Left lung (tissue), 14 donors: ENCODE measurements at places on chromosomes 7 and 10. TPM values are rescaled to one million over a fixed set of nuclear protein-coding genes. Genes with fewer than 3 reads are reported as not detected.

SVOPL gene
- 2.0 TPM for polyA plus RNA-seq

ACTL6B gene
- not detected for polyA plus RNA-seq

TPST1 gene
- 58.7 TPM for polyA plus RNA-seq

GBF1 gene
- 46.6 TPM for polyA plus RNA-seq

PODXL gene
- polyA plus RNA-seq: 55.3 TPM

MUC12 gene
- polyA plus RNA-seq: 1.7 TPM

SLC26A5 gene
- polyA plus RNA-seq: 1.4 TPM

CRYGN gene
- 0.60 TPM for polyA plus RNA-seq

BLOC1S2 gene
- polyA plus RNA-seq: 29.0 TPM

DNA sequence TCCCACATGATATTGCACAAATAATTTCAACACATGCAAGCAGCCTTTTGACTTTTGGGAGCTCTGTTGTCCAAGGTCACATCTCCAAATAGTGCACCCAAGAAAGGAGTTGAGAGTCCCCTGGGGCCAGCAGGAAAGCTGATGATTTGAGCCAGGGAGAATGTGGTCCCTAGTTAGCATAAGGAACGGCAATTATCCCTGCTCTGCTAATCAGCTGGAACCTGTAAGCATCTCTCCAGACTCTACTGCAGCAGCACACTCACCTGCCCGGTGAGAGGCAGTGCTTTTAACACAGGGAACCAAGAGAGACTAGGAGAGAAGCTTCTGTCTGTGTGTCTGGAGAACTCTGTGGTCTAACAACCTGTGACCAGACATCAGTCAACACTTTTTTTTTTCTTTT, 17.0 kb downstream of the TRPV5 start:
- no peak for DNase-seq

DNA sequence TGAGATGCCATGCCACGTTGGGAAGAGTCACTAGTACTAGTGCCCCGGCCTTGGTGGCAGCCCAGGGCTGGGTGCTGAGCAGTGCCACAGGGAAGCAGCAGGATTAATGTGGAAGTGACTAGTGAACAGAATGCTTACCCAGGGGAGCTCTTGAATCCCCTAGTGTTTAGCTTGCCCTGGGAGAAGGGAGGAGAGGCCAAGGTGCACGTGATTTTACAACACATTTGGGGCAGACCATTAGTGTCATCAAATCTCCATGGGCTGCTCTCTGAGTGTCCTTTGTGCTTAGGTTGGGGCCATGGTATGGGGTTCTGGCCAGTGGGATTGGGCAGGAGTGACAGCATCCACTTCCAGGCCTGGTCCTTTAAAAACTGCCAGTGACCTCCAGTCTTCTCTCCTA, 37.5 kb downstream of the ARHGAP22 start:
- no peak for DNase-seq

- no peak for DNase-seq
Observed at GRCh38 chr10:101655570-101655969, 39.4 kb downstream of the FBXW4 start.

DNA sequence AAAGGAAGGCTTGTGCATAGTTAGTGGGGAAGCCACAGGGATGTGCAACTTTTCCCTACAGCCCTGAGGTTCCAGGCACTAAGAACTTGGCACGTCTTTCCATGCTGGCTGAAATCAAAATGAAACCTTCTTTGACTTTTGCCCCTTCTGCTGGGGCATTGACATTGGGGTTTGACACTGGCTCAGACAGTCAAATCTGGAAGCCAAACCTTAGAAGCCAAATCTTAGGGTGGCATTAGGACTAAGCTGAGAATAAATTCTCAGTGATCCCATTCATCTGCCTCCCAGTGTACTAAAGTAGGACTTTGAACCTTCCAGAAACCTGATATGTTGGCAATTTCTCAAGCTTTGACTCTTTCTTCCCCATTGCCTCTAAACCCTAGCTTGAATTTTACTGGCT, 31.3 kb upstream of the INSYN2A start:
- DNase-seq: no peak

DNA sequence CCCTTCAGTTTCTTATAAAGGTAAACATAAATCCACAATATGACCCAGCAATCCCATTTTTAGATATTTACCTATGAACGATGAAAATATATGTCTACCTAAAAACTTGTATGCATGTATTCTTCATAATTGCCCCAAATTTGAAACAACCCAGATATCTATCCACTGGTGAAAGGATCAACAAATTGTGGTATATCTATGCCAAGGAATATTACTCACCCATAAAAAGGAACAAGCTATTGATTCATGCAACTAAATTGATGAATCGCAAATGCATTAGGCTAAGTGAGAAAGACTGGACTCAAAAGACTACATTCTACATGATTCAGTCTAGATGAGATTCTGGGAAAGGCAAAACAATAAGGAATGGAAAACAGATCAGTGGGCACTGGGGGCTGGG, 126.0 kb upstream of the BTBD16 start:
- no peak for DNase-seq

DNA sequence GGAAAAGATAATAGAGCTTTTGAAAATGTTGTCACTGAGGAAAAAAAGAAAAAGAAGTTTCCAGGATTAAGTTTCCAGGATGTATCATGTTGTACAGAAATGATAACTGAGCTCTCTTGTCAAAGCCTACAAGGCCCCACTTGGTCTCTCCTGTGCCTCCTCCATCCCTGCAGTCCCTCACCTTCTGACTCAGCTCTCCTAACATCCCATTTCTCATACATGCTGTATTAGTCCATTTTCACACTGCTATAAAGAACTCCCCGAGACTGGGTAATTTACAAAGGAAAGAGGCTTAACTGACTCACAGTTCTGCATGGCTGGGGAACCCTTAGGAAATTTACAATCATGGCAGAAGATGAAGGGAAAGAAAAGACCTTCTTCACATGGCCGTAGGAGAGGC, 3.8 kb upstream of the DGKI start:
- no peak for DNase-seq

DNA sequence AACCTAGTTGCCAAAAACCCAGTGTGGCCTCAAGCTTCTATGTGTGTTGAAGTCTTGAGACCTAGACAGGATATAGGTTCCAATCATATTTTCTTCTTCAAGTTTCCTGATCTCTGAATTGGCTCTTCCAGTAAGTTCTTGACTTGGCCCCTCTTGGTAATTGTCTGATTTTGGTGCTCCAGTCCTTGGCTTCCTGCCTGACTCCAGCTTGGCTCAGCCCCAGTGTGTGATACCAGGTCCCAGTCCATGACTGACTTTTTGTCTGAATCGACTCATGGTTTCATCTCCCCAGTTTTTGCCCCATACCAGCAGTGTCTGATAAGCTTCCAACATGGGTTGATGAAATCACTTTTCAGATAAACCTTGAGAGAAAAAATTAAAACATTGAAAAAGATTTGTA, 72.3 kb downstream of the FAS start:
- DNase-seq: no peak

GRCh38 chr10:50992972-50993766, 81.1 kb upstream of the PRKG1 start:
- DNase-seq: peak; percentile 86

- DNase-seq: no peak
Observed at GRCh38 chr10:90856964-90857634, 740 bp downstream of the HTR7 start.

DNA sequence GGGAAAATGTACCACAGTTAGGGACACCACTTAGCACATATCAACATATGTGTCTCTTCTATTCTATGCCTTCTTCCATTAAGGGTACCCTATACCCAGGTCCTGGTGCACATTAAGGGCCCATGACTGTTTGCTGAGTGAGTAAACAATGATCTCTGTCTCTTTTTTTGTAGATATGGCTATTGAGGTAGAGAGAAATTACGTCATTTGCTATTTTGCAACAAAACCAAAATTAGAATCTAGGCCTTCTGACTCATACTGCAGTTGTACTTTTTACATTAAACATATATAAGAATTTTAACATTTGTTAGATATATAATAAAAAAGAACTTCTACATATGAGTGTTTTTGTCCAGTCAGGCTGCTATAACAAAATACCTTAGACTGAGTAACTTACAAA, 683.2 kb upstream of the LRRN3 start:
- DNase-seq: no peak

GRCh38 chr7:138125598-138126111, 49.4 kb downstream of the AKR1D1 start:
- no peak for DNase-seq

GRCh38 chr7:42082144-42082543, 154.9 kb downstream of the GLI3 start:
- no peak for DNase-seq

DNA sequence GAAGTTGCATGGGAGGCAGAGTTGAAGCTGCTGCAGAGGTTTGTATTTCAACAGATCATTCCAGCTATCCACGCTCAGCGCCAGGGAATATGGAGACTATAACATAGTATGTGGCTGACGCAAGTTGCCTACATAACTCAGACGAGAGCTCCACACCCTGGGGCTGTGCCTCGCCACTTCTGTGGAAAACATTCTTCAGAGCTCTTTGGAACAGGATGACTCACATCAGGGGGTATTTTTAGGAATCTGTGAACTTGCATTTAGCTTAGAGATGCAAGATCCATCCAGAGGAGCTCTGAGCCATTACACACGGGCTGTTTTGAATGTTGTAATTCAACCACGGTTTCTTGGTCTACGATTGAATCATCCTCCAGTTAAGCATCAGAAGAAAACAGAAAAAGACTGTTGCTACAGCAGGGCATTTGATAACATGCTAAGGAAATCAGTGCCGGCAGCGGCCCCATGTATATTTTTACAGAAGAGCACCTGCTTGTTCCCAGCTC, 481.5 kb upstream of the AKR1E2 start:
- DNase-seq: peak; percentile 78

GRCh38 chr7:6117533-6117932, 86.4 kb downstream of the ANKRD61 start:
- no peak for DNase-seq

DNA sequence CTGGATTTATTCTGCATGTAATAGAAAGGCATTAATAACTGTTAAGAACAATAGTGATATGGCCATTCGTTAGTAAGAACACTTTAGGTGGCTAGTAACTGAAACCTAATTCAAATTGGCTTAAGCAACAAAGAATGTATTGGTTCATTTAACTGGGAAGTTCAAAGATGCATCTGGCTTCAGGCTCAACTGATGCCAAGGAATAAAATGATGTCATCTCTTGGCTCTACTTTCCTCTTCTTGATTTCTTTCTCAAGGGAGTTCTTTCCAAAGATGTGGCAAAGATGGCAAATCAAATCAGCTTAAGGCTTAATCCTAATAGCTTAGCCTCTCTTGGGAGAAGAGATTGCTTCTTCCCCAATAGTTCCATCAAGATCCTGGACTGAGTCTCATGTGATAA, 51.6 kb downstream of the PIK3CG start:
- DNase-seq: no peak

DNA sequence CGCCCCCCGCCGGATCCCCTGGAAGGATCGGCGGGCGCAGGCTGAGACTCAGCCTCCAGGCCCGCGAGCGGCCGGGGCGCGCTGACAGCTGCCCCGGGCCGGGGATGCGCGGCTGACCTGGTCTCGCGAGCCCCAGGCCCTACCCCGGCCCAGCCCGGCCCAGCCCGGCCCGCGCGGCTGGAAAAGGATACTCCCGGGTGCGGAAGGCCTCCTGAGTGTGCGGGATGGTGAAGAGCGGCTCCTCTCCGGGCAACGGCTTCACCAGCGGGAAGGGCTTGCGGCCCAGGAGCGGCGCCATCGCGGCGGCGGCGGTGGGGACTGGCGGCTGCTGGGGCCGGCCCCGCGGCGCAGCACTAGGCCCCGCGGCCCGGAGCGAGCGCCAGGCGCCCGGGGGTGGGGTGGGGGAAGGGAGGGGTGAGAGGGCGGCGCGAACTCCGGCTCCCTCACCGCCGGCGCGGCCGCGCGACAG, 423 bp downstream of the BAZ1B start:
- no peak for DNase-seq

DNA sequence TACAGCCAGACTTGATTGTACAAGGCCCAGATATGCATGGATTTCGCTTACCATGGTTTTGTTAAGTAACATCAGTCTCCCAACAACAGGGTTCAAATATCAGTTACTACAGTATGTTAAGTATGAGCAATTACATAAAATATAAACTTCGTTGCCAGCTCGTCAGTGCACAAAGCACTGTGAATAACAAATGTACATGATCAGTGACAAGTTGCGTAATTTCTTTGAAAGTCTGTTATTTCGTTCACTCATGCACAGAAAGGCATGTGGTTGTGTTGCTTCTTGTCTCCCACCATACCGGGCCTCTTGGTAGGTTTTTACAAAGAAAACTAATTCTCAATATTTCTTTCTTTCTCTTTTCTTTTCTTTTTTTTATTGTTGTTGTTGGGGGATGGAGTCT, 12.5 kb upstream of the ZNF487 start:
- no peak for DNase-seq

- DNase-seq: no peak
Observed at GRCh38 chr10:5292196-5292735, 72.5 kb upstream of the UCN3 start.

GRCh38 chr7:116285252-116285651, 74.9 kb downstream of the TES start:
- DNase-seq: no peak
